ENCODE measurements at places on chromosomes 3 and 15. TPM values are rescaled to one million over a fixed set of nuclear protein-coding genes. Genes with fewer than 3 reads are reported as not detected.

Gene TNFAIP8L3
- total RNA-seq, result 1.7 TPM

- DNase-seq, result no peak
These were observed 49.0 kb upstream of the SEMA4B start for GRCh38 chr15:90151989-90152645.

DNA sequence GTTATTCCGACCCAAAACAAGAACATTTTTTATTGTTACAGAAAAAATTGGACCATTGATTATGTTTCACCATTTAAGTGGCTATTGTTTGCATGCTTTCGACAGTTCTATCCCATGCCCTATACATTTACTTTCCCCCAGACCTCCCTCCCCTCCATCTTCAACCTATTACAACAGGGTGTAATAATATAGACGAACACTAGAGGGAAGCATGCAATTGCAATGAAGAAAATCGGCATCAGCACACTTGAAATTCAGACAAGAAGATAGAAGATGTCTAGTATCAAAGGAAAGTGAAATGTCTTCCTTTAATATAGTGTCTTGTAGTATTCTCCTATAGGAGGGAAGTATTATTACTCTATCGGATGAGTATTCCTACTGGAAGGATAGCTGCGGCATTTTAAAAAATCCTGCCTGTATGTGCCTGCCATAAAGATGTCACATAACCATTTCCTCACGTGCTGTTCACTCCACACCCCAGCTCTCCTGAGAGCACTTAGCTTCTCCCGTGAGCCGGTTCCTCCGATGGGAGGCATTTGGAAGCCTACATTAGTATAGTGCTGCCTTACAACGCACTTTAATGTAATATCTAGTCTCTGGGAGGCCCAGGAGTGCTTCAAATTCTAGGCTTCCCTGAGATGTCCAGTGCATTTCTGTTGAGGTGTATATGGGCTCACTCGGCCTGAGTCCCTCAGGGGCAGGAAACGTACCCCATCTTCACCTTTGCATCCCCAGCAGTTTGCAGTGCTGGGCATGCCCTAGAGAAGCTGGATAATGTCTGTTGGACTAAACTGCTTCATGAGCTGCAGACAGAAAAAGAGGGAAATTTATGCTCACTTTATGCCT lies 17.8 kb upstream of the ERICH6 start:
- DNase-seq, result peak; percentile 51

GRCh38 chr3:175233957-175234940 lies 375.1 kb downstream of the NAALADL2 start:
- no peak for DNase-seq

GRCh38 chr3:10546820-10547263 lies 41.5 kb upstream of the ATP2B2 start:
- DNase-seq, result no peak

DNA sequence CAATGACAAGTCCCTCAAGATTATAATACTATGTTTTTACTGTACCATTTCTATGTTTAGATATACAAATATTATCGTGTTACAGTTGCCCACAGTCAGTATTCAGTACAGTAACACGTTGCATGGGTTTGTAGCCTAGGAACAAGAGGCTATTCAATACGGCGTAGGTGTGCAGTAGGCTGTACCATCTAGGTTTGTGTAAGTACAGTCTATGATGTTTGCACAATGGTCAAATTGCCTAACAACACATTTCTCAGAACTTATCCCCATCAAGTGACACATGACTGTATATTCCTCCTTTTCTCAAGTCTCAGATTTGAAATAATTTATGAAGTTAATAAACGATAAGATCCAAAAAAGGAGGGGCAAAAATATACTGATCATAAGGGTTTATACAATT lies 21.7 kb downstream of the ZDHHC3 start:
- DNase-seq, result no peak

DNA sequence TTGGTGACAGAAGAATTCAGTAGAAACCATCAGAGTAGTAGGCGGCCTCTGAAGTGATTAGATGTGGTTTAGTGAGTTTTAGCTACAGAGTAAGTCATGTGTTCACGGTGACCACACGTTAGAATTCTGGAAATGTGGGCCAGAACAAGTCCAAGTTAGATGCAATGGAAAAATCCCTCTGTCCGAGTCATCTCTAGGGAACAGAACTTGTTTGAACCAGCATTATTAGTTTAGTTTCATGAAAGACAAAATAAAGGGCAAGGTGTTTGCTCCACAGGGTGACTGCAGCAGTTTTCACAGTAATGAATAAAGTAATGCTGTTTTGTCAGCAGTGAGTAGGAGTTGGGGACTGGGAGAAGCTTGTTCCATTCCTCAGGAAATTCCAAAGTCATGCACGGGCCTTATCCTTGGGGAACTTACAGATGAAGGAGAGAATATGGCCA lies 100.2 kb downstream of the CGNL1 start:
- no peak for DNase-seq

DNA sequence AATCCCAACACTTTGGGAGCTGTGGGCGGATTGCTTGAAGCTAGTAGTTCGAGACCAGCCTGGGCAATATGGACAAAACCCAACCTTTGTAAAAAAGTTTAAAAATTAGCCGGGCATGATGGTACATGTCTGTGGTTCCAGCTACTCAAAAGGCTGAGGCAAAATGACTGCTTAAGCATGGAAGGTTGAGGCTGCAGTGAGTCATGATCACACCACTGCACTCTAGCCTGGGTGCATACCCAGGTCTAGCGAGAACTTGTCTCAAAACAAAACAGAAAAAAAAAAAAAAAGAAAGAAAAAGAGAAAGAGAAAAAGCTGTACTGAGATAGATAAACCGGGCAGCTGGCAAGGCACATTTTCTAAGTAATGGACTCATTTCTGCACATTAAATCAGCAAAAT lies 10.6 kb downstream of the ARPP19 start:
- DNase-seq, result peak; percentile 19

DNA sequence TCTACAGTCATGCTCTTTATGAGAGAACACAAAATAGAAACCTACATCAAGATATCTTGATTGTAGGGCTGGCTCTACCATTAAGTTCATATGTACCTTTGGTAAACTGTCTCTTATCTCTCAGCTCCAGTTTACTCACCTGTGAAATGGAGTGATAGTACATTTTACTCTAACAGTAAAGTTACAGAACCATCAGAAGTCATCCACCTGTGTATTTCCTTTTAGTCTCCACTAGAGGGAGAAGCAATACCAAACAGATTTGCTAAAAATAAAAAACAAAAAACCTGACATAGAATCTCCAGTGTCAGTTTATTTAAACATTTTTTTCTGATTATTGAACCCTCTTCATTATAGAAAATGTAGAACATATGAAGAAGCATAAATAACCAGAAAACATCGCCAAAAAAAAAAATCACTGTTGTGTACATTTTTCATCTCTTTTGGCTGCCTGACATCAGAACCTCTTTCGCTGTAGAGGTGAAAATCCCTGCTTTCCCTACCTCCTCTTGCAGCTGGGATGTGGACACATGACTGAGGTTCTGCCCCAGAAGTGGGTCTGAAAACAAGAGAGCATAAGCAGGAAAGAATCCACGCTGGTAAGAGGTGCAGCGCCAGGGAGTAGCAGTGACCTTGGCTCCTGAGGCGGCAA lies 48.7 kb upstream of the WDR72 start:
- no peak for DNase-seq

DNA sequence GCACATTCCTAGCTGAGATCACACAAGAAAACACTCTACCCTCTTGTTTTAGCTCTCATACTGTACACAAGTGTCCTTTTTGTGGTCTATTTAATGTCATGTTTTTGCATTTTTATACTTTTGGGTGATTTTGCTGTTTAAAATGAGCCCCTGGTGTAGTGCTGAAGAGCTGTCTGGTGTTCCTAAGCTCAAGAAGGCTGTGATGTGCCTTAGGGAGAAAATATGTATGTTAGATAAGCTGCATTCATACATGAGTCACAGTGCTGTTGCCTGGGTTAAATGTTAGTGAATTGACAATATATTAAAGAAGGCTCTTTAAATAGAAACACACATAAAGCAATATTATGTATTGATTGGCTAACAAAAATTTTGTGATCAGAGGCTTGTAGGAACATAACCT lies 387.4 kb upstream of the C2CD4B start:
- DNase-seq, result no peak

DNA sequence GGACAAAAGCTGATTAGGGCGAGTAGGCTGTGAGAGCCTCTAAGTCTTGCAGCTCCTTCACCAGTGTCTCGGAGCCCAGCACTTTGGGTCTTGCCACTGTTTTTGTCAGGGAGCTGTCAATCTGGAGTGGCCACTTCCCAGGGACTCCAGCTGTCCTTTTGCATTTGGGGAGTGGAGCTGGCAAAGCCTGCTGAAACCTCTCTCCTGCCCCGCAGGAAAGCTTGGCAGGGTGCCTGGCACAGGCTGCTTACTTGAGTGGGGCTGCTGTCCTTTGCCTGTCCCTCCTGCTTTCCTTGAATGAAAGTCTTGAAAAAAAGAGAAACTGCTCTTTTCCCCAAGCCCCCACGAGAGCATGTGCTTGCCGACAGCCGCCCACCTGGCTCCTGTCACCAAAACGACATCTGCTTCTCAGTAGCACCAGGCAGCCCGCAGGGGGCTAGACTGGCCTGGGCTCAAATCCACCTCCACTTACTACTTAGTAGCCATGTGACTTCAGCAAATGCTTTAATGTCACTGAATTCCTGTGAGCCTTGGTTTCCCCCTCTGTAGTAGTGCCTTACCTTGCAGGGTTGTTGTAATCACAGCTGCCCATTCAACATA lies 13.7 kb downstream of the USP13 start:
- no peak for DNase-seq

- no peak for DNase-seq
These were observed at the start of gene TMEM202 for GRCh38 chr15:72397796-72398588. Gene TMEM202, plus strand, starts transcription at chr15:72398305. Its CDS starts 22 bp downstream, at chr15:72398327.

Measured in CD8-positive, alpha-beta memory T cell (primary cell).